ENCODE measurements at places on chromosomes 13 and 19. TPM values are rescaled to one million over a fixed set of nuclear protein-coding genes. Genes with fewer than 3 reads are reported as not detected.

The KLK5 gene
- polyA plus RNA-seq: not detected

- no peak for DNase-seq
Observed at GRCh38 chr13:78826936-78827335, 168.0 kb upstream of the OBI1 start.

GRCh38 chr13:25249001-25249543 lies 38.2 kb downstream of the MTMR6 start:
- DNase-seq: no peak

DNA sequence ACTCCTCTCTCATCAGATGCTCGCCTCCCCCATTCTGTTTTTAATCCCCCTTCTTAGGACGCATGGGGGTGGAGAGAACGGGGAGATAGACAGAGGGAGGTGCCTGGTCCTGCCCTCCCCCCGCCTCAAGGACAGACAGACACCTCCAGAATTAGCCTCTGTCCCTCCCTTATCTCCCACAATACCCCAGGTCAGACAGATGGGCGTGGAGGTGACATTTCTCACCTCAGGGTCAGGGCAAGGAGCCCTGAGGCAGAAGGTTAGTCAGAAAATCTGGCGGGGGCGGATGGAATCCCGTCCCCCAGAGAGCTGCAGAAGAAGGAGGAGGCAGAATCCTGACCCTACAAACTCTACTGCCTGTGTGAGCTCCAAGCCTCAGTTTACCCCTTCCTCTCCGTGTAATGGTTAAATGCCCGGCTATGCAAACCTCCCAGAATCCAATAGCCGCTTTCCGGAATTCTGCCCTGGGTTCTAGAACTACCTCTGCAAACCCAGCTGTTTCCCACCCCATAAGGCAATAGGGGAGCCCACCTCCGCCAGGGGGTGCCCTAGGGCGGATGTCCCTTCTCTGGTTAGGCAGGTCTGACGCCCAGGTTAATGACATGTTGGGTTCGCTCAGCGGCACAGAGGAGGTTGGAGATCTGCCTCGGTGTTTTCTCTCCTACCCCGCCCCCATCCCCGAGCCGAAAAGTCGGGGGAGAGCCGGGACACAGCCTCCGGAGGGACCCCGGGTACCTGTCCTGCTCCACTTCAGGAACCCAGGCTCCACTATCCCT lies 900 bp downstream of the PPP1R13L start:
- no peak for DNase-seq

All from AG04450 (cell line).